ENCODE measurements at places on chromosomes 6 and 20.

GRCh38 chr6:54754406-54754805 lies 92.2 kb upstream of the FAM83B start:
- no peak for DNase-seq

GRCh38 chr6:131073577-131073976 lies 10.5 kb upstream of the EPB41L2 start:
- no peak for DNase-seq

GRCh38 chr6:90019216-90019615 lies 124.9 kb downstream of the GJA10 start:
- DNase-seq, result no peak

GRCh38 chr6:131736811-131737210 lies 26.0 kb upstream of the CTAGE9 start:
- DNase-seq, result no peak

GRCh38 chr20:14264869-14265268 lies 72.5 kb downstream of the FLRT3 start:
- DNase-seq, result no peak

DNA sequence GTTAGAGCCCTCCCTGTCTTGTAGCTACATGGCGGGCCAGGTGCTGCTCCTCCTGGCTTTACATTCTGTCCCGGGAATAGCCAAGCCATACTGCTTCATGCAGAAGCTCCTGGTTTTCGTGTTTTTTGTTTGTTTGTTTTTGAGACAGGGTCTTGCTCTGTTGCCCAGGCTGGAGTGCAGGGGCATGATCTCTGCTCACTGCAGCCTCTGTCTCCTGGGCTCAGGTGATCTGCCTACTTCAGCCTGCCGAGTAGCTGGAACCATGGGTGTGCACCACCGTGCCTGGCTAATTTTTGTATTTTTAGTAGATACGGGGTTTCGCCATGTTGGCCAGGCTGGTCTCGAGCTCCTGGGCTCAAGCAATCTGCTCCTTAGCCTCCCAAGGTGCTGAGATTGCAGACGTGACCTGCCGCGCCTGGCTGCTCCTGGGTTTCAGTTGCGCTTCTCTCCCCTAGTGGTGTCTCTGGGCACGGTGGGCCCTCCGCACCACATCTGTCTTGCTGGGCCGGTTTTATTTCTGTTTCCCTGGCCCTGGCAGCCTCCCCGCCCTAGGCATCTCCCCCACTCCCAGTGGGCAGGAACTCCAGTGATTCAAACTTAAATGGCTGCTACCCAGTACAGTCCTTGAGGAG lies 12.9 kb downstream of the CDYL start:
- DNase-seq, result no peak

DNA sequence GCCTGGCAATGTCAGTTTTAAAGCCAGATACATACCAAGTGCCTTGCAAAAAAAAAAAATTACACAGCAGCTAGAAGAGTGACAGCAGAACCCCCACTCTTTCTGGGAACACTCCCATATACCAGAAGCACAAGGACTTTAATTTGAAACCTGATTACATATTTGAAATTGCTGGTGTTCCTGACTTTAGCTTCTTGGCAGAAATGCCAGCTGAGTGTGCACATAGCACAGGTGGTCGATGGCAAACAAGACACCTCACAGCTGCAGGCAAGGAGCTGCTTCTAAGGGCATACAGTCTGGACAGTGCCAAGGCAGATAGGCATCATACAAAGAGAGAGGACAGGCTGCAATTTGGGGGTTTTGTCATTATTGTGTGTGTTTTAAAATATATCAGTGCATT lies 150.7 kb upstream of the SGK1 start:
- DNase-seq, result no peak

DNA sequence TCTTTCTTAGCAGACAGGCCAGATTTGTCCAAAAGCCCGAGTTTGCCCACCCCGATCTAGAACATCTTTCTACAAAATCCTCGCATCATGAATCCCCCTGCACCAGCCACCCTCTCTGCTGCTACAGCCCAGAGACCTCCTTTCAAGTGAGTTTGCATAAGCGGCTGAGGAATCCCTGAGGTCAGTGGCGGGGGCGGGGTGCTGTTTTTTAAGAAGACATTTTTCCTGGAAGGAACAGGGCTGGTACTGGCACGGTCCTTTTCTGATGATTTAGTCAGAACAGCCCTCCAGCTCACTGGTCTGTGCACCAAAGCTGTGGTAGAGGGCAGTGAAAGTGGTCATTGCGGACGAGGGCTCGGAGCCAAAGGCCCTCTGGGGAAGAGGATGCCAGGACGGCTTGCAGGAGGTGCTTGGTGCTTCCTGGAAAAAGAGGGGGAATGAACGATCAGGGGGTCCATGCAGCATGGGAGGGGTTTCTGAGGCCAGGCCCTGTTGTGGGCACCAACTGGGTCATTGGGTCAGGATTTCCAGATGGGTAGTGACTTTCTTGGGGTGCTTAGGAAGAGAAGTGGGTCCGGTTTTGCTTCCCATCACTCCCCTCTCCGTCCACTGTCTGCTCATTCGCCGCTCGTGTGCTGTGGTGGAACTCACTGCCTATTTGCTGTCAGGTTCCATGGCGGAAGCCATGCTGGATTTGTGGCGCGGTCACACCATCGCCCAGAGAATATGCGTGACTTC lies 50.4 kb downstream of the GNAS-AS1 start:
- DNase-seq, result no peak

DNA sequence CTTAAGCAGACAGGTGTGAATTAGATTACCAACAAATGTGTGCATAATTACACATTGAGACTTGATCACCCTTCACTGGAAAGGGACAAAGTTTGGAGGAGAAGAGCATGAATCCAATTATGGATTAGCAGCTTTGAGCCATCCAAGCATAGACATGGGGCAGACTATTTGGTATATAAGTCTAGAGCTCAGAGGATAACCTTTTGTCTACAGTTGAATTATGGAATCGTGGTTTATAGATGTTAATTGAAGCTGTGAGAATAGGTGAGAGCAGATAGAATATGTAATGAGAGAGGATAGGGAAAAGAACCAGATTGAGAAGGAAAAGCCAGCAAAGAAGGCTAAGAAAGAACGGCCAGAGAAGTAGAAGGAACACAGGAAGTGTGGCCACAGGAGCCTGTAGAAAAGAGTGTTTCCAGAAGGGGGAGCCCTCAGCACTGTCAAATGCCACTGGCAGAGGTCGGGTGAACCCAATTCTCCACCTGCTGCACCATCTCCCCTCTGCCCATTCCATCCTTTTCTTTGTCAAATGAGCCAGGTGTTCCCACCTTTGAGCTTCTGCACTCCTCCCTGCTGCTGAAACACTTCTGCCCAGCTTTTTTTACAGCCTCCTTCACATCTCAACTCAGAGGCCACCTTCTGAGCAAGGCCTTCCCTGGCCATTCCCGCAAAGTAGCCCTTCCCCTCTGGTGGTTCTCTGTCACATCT lies 7.3 kb downstream of the DNTTIP1 start:
- DNase-seq, result peak; percentile 22

- DNase-seq, result no peak
Observed at GRCh38 chr6:139497345-139497961, 123.0 kb upstream of the CITED2 start.

DNA sequence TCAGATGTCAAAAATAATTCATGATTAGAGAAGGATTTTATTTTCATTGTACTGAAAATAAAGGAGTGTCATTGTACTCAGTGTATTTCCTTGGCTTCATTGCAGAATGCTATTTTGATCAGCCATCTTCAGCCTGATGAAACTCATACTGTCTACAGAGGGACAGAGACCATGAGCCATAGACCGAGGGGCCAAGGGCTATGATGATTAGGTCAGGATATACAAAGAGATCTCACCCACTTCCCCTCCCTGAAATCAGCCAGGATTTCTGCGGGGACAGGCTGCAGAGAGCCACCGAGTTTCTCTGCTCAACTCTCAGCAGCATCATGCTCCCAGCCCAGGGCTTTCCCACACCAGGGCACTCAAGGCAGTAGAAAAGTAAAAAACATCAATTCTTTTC lies 47.0 kb downstream of the ALDH8A1 start:
- DNase-seq, result no peak

DNA sequence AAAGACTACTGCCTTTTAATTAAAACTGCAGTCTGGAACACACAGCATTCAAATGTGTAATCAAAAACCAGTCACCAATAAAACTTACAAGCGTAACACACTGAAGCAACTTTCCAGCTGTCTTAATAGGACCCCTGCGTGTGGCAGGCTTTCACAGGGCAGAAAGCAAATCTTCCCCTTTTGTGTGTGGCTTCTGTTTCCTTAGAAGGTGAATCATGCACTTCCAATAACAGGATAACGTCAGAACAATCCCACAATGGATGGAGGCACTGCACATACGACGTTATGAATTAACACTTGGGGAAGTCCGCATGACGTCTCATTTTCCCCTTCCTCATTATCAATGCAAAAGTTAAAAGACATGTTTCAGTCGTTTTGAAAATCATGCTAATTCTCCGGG lies 44.8 kb downstream of the INSM1 start:
- DNase-seq, result no peak

GRCh38 chr6:42446370-42446769 lies 5.4 kb downstream of the TRERF1 start:
- DNase-seq, result no peak

- DNase-seq, result no peak
Observed at GRCh38 chr20:22402550-22402949, 181.8 kb downstream of the FOXA2 start.

DNA sequence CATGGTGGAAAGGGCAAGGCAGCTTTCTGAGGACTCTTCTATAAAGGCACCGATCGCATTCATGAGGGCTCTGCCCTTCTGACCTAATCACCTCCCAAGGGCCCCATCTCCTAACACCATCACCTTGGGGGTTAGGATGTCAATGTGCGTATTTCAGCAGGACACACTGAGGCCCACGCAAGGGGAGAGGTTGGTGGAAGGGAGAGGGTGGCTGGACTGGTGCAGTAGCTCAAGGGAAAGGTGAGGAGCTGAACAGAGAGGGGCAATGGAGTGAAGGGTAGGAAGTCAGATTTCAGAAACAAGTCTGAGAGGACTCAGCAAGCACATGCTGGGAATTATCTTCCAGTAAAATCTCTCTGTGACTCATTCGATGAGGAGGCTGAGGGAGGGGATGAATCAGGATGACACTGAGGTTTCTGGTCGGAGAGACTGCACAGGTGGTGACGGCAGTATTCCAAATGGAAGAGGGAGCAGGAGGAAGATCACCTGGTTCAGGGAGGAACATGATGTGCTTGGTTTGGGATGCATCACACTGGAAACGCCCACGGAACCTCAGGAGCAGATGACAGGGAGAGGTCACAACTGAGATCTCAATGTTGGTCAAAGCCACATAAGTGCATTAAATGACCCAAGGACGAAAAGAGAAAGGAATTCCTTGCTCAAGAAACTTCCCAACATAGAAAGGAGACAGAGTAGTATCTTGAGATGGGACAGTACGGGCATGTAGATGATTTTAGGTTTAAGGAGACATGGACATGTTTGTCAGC lies 67.1 kb downstream of the TFAP2A start:
- no peak for DNase-seq

DNA sequence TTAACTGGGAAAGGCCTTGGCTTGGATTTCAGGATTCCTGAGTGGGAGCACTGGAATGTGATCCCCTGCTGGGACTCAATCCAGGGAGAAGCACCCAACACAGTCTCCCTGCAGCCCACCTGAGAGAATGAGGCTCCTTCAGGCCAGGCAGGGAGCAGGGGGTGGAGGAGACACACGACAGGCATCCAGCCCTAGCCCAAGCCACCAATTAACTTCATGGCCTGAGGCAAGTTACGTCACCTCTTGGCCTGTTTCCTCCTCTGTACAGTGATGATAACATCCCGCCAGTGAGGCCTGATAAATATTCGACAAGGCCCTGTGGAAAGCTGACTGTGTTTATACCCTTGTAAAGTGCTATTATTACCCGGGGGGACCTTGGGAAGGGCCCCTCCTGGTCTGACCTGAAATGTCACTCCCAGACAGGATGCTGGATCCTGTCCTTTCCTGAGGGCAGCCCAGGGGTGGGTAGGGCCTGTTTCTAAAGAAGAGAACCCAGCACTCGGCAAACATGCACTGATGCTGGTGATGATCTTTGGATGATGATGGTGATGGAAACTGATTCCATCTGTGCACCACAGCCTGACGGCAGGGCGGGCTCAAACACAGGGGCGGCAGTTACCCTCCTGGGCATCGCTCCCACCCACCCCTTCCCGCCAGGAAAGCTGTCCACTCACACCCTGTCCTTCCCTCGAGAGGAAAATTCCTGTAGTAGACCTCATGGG lies 12.4 kb downstream of the FRS3 start:
- DNase-seq, result no peak

DNA sequence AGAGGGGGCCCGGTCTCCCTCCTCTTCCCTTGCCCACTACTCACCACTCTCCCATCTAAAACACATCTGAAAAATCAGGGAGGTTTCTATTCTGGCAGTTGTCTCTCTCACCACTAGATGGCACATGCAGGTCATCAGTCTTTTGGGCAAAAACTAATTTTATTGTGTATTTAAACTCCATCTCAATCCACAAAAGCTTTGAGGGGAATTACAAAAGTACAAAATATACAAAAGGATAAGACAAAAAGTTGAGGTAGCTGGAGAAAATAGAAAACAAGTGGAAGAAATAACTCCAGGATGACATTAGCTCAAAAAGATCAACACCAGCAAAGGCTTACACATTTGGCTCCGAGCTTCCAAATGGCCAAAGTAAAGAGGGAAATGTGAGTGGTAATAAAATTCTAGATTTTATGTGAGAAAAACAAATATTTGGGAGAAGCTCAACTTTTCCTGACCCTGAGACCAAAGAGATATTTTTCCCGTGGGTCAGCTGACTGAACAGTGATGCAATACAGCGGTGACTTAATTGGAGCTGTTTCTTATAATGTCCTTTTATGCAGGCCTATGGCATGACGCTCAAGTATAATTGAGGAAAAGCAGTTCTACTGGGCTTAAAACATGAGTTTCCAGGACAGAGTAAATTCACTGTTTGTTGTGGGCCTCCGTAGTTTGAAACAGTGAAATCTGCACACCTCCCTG lies 79.8 kb upstream of the CHD6 start:
- DNase-seq, result no peak

DNA sequence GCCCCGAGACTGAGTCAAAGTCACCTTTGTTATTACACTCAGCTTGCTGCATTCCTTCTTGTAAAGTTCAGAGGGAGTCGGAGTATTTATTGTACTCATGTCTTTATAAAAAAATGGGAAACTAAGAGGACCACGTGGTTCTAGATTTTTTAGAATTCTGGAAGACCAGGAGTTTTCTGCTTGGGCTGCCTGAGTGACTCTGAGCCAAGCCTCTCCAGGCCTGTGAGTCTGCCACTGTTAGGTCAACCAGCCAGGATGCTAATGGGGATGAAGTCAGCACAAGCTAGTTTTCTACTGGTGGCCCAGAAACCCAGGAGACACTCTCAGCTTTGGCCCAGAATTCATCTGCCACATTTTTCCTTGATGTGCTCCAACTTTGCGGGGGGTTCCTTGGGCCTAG lies 453.5 kb upstream of the SULF2 start:
- no peak for DNase-seq

All from NCI-H2107 (cell line).